ENCODE measurements at places on chromosomes 3 and 15.

GRCh38 chr15:72289597-72290325 is 17.4 kb upstream of the PARP6 start:
- DNase-seq = no peak

- DNase-seq = no peak
Observed at GRCh38 chr3:128419311-128419710, 47.4 kb downstream of the DNAJB8 start.

GRCh38 chr3:134446800-134447199 is 39.0 kb downstream of the ANAPC13 start:
- DNase-seq = no peak

DNA sequence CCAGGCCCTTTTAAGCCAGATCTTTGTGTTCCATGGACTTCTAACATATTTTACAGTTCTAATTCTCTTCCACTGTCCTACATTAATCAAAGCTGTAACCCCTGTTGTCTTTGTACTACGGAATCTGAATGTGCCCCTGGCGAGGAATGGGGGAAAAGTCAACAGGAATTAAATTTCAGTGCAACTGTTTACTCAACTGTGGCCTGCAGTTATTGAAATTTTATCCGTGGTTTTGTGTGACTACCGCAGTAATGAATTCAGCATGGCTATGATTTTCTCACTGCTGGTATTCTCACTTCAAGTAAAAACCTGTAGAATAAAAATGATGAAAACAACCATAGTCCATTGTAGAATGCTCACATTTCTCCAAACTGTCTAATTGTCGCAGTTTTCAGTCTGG is 388.0 kb downstream of the FOXP1 start:
- DNase-seq = no peak

- DNase-seq = no peak
Observed at GRCh38 chr3:112818289-112818688, 28.4 kb downstream of the CD200R1L start.

GRCh38 chr15:42121682-42122081 is 27.3 kb upstream of the PLA2G4D start:
- no peak for DNase-seq

GRCh38 chr15:98874773-98875172 is 132.8 kb downstream of the PGPEP1L start:
- DNase-seq = no peak

DNA sequence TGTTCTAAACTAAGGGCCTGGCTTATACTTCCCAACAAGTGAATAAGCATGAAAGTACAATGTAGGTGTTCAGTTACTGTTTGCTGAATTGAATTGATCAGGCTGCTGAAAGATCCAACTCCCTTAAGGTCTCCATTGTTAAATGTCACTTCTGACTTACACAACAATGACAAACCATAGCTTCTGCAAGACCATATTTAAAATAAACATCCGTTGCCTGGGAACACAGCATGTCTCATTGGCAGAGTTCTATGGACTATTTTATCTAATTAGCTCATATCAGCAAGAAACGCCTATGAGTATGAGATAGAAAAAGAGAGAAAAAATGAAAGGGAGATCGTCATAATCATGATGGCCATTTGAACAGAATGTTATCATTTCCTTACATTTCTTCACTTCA is 605.4 kb downstream of the FGF12 start:
- DNase-seq = no peak

- no peak for DNase-seq
Observed at GRCh38 chr3:100516838-100517237, 24.4 kb downstream of the TMEM45A start.

DNA sequence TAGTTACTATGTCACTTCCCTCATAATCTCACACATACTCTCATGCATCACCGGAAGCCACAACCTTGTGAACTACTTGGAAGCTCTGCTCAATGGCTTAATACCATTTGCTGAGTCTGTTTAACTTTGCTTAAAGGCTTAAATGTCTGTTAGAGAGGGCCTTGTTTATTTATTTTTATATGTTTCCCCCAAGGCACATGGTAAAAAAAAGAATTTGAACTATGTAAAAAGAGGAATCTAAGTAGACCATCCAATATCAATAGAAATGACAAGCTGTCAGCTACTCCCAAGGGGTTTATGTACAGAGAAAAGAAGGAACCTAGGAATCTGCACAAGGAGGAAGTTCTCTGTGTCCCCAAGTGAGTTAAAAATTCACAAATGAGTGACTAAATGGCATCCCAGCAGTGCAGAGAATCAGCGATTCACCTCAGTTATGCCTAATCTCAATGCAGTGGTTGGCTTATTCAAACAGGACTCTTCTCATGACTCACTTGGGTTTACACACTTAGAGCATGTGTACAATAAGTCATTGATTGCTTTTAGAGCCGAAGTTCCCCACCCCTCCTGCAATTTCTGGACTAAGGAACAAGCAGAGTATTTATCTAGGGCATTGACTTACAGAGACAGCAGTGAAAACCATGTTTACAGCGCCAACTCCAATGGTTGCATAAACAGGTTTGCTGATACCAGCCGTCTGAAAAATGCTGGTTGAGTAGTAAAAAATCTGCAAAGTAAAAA is 24.4 kb downstream of the SLC2A2 start:
- DNase-seq = no peak

GRCh38 chr3:42612928-42613327 is 12.4 kb downstream of the NKTR start:
- no peak for DNase-seq

- DNase-seq = peak; percentile 77
Observed at GRCh38 chr3:10242182-10243065, 5.8 kb upstream of the TATDN2 start.

GRCh38 chr3:30520699-30521098 is 85.7 kb upstream of the TGFBR2 start:
- no peak for DNase-seq

DNA sequence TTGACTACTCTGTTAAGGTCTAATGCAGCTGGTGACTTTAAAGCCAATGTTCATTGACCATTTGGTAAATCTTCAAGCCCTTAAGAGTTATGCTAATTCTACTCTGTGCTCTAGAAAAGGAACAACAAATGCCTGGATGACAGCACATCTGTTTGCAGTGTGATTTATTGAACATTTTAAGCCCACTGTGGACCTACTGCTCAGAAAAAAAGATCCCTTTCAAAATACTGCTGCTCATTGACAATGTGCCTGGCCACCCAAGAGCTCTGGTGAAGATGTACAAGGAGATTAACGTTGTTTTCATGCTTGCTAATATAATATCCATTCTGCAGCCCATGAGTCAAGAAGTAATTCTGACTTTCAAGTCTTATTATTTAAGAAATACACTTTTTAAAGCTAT is 110.8 kb downstream of the TBC1D5 start:
- no peak for DNase-seq

- DNase-seq = no peak
Observed at GRCh38 chr3:62665627-62666437, 209.4 kb downstream of the CADPS start.

- no peak for DNase-seq
Observed at GRCh38 chr3:104870276-104870675, 496.4 kb upstream of the ALCAM start.

DNA sequence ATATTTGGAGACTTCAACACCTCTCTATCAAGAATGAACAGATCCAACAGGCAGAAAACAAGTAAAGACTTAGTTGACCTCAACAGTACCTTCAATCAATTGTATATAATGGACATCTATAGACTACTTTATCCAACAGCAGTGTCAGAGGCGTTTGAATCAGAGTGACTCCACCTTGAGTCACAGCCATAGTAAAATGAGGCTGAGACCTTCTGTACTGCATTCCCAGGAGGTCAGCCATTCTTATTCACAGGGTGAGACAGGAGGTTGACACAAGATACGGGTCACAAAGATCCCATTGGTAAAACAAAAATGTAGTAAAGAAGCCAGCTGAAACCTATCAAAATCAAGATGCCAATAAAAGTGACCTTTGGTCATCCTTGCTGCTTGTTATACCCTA is 299.8 kb downstream of the CNTN3 start:
- no peak for DNase-seq

- DNase-seq = no peak
Observed at GRCh38 chr3:87920549-87920948, 138.3 kb downstream of the CGGBP1 start.

DNA sequence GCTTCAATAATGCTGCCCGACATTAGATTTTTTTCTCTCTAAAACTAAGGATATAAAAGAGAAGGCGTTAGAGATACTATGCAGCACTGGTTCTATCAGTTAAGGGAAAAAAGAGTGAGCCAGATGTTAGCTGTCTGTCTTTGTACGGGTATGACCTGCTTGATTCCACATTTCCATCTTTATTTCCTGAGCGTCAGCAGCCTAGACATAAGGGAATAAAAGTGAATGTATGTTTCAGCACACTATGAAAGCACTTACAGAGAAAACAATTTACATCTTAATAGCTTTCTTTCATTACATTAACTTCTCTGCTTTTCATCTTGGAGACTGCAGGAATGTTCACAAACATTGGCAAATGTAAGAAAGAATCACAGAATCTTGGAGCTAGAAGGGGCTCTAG is 319.3 kb downstream of the CTNNB1 start:
- no peak for DNase-seq

GRCh38 chr3:13575459-13576061 is 26.6 kb downstream of the FBLN2 start:
- no peak for DNase-seq

- DNase-seq = no peak
Observed at GRCh38 chr3:1179146-1179545, 86.3 kb downstream of the CNTN6 start.

DNA sequence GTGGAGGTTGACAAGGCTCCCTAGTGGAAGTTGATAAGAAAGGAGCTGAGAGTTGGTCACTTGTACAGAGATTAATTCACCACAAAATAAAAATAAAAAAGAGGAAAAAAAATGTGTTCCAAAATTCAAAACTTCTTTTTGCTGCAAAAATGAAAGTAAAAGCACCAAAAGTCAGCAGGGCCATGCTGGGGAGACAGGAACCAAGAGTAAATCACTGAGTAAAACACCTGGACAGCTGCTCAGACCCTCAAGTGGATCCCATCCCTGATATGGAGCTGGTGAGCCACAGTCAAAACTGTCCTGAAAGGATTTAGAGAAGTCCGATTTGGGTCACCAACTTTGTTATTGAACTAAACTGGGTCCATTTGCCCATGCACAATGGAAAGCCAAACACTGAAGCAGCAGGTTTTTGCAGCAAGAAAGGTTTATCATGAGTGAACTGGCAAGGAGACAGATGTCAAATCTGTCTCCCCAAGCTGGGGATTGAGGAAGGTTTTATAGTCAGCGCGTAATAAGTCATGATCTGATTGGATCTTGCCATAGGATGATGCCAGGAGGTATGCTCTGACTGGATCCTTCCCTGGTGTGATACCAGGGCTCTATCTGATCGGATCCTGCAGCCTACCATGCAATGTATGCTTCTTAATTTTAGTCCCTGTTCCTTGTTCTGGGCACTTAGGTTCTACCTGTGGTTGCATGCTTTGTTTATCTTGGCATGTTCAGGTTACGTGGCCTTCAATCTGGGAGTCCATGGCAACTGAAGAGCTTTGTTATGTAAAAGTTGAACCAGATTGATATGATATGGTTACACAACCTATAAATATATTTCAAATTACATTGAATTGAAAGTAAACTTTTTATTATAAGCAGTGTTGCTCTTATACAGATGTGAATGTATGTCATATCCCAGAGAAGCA is 313.2 kb downstream of the POLQ start:
- no peak for DNase-seq

- DNase-seq = no peak
Observed at GRCh38 chr3:60220768-60221167, 1030.5 kb downstream of the FHIT start.

- DNase-seq = no peak
Observed at GRCh38 chr3:63576846-63577245, 75.6 kb upstream of the SNTN start.

DNA sequence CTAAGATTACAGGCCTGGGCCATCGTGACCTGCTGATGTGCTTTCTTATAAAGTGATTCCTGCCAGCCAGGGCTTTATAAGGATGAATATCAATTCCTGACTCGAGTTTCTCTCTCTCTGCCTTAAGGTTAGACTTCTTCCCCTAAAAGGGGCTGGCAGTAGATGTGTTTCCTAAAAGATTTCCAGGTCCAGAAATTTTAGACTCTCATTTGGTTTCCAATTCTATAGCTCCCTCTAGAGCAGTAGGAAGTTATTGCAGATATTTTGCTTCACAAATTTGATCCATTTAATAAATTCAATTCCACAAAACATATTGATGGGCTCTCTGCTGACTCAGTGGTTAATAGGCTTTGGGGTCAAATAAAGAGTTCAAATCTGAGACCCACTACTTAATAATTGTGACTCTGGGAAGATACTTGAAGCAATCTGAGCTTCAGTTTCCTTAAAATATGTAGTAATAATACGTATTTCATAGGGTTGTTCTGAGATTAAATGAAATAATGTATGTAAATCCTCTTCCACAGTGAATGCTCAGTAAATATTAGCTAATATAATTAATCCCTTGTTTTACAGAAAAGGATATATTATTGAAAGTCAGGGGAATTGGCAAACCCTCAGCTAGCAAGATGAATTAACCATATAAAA is 2.1 kb downstream of the TRIM69 start:
- DNase-seq = no peak

DNA sequence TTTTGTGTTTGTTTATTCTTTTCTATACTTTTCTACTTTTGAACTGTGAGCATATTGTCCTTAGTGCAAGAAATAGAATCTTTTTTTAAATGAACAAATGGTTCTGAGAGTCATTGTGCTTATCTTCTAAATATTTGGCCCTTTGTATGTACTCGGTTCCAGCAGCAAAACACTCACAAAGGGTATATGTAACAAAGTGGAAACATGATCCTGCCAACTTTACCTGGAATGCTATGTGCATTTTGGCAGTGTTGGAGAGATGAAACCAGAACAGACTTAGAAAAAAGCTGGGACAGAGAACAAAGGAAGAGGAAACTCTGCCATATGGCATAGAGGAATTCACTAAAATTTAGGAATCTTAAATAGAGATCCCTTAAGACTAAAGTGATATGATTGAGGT is 150.1 kb downstream of the FGF12 start:
- DNase-seq = no peak

DNA sequence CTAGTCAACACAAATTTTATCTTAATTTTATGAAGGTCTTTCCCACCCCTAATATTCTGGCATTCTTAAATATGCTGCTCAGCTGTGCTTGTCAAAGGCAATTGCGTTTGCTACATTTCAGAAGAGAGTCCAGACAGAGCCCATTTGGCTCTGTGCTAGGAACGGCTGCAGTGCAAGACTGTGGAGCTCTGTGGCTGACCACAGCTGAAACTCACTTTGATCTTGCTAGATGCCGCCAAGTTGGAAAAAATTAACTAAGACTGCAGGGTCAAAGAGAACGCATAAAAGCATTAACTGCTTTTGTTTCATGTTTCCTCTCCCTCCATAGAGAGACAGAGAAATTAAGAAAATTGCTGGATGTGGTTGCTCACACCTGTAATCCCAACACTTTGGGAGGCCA is 7.6 kb upstream of the PPP1R2 start:
- DNase-seq = no peak

GRCh38 chr3:150449169-150449721 is 41.1 kb downstream of the TSC22D2 start:
- no peak for DNase-seq

- no peak for DNase-seq
Observed at GRCh38 chr3:48631516-48632448, 3.5 kb downstream of the SLC26A6 start.

Measured in activated CD4-positive, alpha-beta T cell treated with anti-CD3 and anti-CD28 coated beads, Interleukin-2, amount 50 U/mL, for 4 hours (primary cell).